ENCODE measurements at places on chromosomes 5 and 9.
A peak's percentile ranks its signal among the peaks of the same experiment; 100 is the strongest.

DNA sequence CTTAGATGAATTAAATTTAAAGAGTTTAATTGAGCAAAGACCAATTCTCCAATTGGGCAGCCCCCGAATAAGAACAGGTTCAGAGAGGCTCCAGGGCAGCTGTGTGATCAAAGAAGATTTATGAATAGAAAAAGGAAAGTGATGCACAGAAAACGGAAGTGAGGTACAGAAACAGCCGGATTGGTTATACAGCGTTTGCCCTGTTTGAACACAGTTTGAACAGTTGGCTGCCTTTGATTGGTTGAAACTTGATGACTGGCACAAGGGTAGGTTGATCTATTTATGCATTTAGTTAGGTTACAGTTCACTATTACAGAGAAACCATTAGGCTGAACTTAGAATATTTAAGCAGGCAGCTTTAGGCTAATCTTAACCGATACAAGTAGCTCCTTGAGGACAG is 29.5 kb downstream of the NIM1K start:
- DNase-seq, result no peak

DNA sequence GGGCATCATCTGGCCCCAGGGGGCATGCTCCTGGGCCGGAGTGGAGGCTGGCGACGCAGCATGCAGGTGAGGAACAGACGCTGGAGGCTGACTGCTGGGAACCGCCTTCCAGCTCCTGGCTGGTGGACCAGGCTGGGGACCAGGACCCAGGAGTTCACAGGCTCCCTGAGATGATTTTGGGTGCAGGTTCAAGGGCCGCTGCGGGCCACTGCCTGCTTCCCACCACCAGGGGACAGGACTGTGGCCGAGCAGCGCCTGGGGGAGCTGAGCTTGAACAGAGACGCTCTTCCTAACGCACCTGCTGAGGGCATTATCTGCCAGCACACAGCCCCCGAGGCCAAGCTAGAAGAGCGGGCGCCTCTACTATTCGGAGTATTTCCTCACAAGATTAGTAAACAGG is 132.1 kb upstream of the RAPGEF1 start:
- no peak for DNase-seq

- no peak for DNase-seq
These were observed 10.8 kb downstream of the KCNT1 start for GRCh38 chr9:135712613-135713295.

DNA sequence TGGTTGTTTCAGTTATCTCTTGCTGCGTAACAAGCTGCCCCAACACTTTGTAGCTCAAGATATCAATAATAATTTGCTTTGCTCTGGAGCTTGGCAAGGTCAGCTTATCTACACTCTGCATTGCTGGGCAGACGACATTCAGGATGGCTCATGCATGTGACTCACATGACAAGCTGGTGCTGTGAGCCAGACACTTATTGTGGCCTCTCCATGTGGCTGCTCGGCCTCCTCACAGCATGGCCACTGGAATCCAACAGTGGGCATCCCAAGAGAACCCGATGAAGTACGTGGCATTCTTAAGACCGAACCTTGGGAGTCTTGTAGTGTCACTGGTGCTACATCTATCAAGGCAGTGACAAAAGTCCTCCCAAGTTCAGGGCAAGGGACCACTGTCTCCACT is 94.2 kb upstream of the MVB12B start:
- DNase-seq, result no peak

DNA sequence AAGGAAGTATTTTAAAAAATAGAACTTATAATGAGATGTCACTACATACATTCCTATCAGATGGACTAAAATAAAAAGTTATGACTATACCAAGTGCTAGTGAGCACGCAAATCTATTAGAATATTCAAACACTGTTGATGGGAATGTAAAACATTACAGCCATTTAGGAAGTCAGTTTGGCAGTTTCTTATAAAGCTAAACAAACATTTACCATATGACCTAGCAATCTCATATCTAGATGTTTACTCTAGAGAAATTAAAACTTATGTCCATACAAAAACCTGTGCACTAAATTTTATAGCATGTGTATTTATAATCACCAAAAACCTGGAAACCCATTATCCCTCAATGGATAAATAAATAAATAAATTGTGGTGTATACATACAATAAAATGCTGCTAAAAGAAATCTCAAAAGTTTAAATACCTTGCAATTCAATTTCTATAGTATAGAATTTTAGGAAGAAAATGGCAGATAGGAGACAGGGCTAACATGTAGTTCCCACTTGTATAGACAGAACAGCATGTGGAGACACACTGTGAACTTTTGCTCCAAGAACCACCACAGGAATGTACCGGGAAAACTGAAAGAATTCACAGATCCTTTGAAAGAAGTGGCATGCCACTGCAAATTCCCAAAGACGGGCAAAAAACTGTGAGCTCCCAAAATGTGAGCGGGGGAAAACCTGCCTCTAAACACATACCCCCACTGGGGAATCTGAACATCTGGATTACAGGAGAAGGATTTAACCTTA is 174.6 kb upstream of the SPEF2 start:
- no peak for DNase-seq

GRCh38 chr5:83118976-83119375 is 41.6 kb downstream of the XRCC4 start:
- DNase-seq, result no peak

DNA sequence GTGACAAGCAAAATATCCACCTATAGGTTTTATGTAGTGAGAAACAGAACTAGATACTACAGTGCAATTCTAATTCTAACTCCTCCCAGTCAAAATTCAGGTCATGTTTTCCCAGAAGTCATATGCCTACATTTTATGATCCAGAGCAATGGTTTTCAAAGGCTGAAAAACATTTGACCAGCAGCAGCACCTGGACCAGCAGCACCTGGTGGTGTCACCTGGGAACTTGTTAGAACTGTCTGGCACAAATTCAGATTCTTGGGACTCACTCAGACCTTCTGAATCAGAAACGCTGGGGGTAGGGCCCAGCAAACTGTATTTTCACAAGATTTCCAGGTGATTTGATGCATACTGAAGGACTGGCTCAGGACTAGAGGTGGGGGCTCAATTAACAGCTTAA is 367.7 kb upstream of the RFX3 start:
- DNase-seq, result no peak

DNA sequence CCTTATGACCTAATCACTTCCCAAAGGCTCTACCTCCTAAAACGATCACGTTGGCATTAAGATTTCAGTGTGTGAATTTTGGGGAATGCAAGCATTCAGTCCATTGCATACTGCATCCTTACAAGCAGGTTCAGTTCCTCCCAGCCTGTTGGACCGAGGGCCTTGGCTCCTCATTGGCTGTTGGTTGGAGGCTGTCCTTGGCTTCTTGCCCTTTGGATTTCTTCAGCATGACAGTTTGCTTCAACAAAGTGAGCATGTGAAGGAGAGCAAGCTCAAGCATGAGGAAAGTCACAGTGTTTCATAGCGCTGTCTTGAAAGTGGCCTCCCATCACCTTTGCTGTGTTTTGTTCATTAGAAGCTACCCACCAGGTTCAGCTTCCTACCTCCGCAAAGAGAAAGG is 109.5 kb downstream of the GADD45G start:
- DNase-seq, result no peak

DNA sequence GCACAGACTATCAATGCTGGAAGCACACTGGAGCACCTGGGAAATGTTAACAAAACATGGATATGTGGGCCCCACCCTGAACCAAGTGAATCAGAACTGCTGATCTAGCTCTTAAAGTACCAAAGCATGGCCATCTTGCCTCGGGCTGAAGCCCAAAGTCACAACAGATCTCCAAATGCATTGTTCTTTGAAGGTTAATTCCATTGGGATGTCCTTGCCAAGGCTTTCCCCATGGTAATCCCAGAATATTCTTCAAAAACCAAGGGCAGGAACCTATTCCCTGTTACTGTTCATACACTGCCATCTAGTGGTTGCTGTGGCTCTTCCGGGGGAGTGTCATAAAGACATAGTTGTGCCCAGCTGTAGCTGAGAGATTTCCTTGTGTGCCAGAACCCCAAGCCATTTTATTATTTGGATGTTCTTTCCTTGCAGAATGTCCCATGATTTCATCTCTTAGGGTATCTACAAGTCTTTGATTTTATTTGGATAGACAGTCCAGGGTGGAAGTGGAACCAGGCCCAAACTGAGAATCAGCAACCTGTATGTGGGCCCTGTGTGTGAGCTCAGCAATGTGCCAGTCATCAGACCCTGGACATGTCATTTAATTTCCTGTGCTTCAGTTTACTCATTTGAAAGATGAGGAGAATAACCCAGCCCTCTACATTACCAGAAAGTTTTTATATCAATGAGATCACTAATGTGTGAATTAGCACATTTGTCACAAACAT is 290.0 kb downstream of the ACTL7B start:
- DNase-seq, result peak; percentile 38

GRCh38 chr9:107261106-107261505 is 22.0 kb upstream of the RAD23B start:
- no peak for DNase-seq

- no peak for DNase-seq
These were observed 15.9 kb downstream of the CCNJL start for GRCh38 chr5:160296496-160296895.

DNA sequence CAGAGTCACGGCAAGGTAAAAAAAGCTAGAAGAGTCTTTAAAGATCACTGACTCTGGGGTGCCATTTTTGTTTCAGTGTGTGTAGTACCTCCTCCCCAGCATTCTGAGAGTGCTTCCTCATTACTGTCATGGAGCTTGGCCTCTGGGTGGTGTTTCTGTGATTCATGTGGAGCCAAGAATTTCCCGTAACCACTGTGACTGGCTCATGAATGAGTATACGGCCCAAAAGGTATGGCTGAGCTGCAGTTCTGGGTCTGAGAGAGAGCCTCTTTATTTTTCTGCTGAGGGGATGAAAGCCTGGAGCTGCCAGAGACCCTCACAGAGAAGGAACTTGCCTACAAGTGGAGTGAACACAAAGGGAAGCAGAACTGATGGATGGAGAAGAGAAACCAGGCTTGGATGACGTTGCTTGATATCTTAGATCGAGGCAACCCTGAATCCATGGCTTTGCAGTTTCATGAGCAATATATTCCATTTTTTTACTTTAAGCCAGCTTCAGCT is 85.6 kb downstream of the PTTG1 start:
- DNase-seq, result no peak

GRCh38 chr9:109974143-109974917 is 194.3 kb downstream of the PALM2AKAP2 start:
- DNase-seq, result no peak

DNA sequence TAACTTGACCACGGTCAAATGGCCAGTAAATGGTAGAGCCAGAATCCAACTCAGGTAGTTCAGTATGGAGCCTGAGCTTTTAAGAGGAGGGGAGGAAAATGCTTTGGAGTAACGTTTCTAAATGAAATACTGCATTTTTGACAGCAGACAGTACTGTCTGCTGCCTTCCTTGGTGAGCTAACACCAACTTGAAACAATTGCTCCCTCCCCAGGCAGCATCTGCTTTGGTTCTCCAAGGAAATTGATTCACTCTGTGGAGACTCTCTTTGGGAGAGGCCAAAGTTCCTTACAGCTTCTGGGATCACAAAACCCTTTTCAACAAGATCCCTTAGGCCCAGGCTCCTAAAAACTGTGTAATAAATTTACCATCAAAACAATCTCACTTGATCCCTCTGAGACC is 75.2 kb upstream of the SSBP2 start:
- DNase-seq, result no peak

DNA sequence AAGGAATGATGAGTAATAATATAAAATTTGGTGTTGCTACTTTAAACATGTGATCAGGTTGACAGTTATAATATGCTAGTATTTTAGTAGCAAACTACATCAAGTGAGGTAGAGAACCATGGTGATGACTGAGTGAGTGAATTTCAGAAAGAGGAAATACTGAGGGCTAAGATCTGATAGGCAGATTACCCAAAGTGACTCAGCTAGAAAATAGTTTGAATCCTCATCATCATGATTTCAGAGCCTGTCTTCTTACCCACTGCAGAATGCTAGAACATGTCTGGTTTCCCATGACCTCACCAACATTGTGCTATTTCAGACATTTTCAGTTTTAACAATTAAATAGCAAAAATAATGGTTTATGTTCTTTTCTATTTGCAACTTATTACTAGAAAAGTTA is 602.1 kb downstream of the TAF11L14 start:
- DNase-seq, result no peak

DNA sequence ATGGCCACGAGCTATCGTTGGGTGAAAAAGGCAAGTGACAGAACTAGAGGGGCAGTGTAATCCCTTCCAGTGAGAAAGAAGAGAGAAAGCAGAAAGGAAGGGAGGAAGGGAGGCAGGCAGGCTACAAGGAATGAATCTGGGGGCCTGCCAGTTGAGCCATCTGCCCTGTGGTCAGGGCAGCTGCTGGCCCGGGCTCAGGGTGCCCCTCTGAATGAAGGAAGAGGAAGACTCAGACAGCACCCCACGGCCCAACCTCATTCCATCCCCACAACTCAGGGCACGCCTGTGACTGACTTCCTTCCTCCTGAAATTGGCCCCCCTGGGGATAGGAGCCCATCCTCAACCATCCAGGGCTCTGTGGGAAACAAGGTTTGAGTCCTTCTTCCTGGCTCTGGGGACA is 20.3 kb upstream of the FLT4 start:
- no peak for DNase-seq

- DNase-seq, result no peak
These were observed 212.0 kb downstream of the ARHGAP26 start for GRCh38 chr5:142981886-142982820.

GRCh38 chr9:27571011-27571410 is 2.3 kb downstream of the C9orf72 start:
- no peak for DNase-seq

DNA sequence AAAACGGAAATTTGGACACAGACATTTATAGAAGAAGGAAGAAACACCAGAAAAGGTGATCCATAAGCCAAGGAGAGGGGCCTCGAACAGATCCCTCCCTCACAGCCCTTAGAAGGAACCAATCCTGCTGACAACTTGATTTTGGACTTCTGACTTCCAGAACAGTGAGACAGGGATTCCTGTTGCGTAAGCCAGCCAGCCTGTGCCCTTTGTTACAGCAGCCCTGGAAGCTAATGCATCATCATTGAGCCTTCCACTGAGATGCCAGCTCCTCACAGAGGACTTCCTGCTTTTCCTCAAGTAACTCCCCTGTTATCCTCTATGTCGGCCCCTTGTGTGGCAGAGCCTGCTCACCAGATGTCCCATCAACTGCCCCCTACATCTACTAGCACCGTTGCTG is 94.1 kb downstream of the JMY start:
- DNase-seq, result no peak

DNA sequence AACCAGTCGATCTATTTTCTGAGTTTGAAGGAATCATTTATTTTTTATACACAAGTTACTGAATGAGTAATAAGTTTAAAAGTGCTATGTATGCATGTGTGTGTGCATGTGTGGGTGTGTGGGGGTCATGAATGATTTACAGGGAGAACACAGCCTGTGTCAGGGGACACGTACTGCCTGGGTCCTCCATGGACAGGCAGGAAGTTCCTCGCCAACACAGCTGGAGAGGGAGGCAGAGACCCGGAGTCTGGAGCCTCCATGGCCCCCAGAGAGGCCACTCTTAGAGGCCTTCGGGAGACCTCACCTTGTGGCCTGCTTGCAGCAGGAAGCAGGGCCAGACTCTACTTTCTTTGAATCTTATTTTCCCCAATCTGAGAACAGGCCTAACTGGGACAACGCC is 144.7 kb downstream of the GABBR2 start:
- no peak for DNase-seq

Measured in NCI-H2081 treated with DMSO at 0.1 percent for 48 hours (cell line).